ENCODE measurements at places on chromosomes 6 and 20. TPM values are rescaled to one million over a fixed set of nuclear protein-coding genes. Genes with fewer than 3 reads are reported as not detected.
A peak's percentile ranks its signal among the peaks of the same experiment; 100 is the strongest.

DNA sequence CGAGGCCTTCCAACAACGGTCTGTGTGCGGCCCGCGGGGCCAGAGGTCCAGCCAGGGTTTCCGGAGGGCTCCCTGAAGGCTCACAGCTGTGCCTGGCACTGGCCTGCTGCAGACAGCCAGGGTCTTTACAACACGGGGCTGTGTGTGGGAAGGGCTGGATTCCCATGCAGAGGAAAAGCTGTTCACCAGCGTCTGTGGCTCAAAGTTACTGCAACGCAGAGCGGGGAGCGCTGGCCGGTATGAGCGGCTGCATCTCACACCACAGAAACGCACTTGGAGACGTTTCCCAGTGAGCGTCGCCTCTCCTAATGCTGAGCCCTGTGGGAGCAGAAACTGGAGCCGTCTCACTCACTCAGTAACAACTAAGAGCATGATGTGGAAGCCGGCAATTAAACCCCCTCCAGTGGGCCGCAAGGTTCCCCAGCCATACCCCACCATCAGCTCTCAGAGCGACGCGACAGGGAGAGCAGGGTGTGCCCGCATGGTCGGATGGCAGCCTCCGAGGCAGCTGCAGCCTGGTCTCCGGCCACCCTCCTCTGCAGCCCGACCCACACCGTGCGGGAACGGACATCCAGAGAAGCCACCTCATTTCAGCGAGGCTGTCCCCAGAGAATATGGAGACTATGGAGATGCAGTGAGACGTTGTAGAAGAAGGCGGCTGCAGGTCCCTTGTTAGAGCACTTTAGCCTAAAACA is 42.6 kb downstream of the DLL1 start:
- no peaks in the 10 kb centered on the region for H3K4me1 ChIP-seq
- H3K27ac ChIP-seq = no peak overlapping the region
- no peaks in the 10 kb centered on the region for H3K36me3 ChIP-seq
- H3K4me3 ChIP-seq = no peak overlapping the region
- no peak for DNase-seq
- no peaks in the 10 kb centered on the region for H3K27me3 ChIP-seq

- peaks cover 3% of the 10 kb centered on the region for H3K4me1 ChIP-seq
- no peak overlapping the region for H3K27ac ChIP-seq
- H3K36me3 ChIP-seq = no peaks in the 10 kb centered on the region
- H3K4me3 ChIP-seq = no peak overlapping the region
- no peaks in the 10 kb centered on the region for H3K27me3 ChIP-seq
- peak; percentile 12 for DNase-seq
Measured at GRCh38 chr20:5039255-5039657, 37.9 kb upstream of the SLC23A2 start.

DNA sequence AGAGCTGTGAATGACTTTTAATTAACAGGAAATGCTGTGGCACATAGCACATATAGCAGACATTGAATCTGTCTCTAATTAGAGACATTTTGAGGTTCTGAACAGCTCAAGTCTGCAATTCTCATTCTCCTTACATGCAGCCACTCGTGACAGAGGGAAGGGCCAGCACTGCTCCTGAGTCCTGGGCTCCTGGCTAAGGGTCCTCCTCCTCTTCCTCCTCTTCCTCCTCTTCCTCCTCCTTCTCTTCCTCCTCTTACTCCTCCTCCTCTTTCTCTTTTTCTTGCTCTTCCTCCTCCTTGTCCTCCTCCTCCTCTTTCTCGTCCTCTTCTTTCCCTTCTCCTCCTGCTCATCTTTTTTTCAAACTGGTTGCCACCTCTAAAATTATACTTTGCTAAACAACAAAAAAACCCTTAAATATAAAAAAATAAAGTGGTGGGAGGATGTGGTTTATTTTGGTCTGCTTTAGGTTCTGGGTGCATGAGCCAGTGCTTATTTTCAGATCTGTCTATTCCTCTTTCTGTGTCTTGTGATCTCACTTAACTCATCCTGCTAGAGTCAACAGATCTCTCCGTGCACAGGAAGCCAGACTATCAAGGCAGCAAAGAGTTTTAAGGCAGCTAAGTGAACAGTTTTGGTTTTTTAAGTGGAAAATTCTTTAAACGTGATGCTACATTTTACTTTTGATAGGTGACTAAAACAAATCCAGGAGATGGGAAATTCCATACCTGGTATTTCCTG is 159.3 kb downstream of the CD83 start:
- DNase-seq = peak; percentile 54
- no peaks in the 10 kb centered on the region for H3K36me3 ChIP-seq
- H3K27me3 ChIP-seq = no peaks in the 10 kb centered on the region
- H3K4me1 ChIP-seq = peaks cover 19% of the 10 kb centered on the region
- 0 out of 2 replicates have a peak overlapping the region, but pooled peaks have one; percentile 0 for H3K4me3 ChIP-seq
- H3K27ac ChIP-seq = peak overlapping the region; percentile 47

DNA sequence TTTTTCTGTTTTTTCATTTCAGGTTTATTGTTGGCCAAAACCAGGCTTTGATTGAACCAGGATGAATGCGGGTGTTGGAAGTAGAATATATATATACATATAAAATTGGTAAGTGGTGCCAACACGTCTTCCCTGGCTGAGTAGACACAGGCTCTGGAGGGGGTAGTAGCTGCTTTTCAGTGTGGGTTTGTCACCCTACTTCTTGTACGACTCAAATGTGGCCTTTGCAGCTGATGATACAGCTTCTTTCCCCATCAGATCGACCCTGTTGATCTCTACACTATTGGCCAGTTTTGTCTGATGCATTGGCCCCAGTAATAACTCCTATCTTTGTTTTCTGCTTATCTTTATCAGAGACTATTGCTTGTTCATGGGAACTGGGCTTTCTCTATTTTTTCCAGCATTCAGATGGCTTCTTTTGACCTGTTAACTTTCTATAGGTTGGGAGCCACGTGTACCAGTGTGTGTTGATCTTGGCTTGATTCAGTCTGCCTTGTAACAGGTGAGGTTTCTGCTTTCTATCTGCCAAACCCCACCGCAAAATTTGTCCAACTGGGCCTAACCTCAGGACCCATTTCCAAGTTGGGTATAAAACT is 2.7 kb upstream of the ZNFX1 start:
- no peaks in the 10 kb centered on the region for H3K27me3 ChIP-seq
- no peak for DNase-seq
- H3K4me3 ChIP-seq = peak overlapping the region; percentile 95

DNA sequence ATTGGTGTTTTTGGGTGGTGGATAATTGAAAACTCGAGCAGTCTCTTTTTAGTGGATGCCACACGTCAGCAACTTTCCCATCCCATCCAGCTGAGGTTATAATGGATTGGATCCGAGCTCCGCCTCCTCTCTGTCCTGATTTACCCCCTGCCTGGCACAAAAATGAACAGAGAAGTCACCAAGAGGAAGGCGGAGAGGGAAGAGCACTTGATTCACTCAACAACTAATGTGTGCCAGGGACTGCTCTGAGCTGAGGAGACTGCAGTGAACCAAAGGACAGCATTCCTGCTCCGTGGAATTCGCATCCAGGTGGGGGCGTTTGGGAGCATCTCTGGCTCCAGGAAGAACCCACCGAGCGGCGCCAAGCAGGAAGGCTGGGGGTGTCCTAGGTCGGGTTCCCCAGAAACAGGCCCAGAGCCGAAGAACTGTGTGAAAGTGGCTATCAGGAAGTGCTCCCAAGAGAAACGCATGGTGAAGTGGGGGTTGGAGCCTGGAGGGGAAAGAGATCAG is 95.8 kb upstream of the NAA20 start:
- no peaks in the 10 kb centered on the region for H3K36me3 ChIP-seq
- no peak for DNase-seq
- no peaks in the 10 kb centered on the region for H3K27me3 ChIP-seq
- no peak overlapping the region for H3K4me3 ChIP-seq
- no peak overlapping the region for H3K27ac ChIP-seq

DNA sequence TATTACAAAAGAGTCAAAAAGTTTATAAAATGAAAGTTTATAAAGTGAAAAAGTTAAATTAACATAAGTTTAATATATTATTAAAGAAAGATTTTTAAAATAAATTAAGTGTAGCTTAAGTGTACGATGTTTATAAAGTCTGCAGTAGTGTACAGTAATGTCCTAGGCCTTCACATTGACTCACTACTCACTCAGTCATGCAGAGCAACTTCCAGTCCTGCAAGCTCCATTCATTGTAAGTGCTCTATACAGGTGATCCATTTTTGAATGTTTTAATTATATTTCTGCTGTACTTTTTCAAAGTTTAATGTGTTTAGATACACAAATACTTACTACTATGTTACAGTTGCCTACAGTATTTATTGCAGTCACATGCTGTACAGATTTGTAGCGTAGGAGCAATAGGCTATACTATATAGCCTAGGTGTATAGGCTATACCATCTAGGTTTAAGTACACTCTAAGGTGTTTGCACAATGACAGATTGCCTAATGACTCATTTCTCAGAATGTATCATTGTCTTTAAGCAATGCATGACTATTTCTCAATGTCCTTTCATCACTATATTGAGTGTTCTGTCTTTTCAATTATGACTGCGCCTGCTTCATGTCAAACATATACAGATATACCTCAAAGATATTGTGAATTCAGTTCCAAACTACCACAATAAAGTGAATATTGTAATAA is 1110.3 kb upstream of the MAP3K7 start:
- H3K36me3 ChIP-seq = no peaks in the 10 kb centered on the region
- H3K4me1 ChIP-seq = no peaks in the 10 kb centered on the region
- no peak overlapping the region for H3K27ac ChIP-seq
- H3K27me3 ChIP-seq = no peaks in the 10 kb centered on the region
- DNase-seq = no peak

DNA sequence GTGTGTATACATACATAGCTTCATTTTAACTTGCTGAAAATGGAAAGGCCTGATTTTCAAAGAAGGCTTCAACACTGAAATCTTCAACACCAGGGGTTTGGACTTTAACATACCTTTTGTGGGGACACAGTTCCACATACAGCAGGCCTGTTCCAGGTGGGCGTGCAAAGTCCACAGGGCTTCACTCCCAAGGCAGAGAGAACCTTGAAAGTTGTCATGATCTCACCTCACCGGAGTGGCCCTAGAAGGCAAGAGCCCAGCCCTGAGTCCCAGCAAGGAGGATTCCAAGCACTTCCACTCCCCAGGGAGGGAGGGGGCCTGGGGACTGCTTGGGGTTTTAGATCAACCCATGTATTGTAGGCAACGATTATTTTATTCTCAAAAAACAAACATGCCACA is 47.2 kb downstream of the TMEM242 start:
- no peaks in the 10 kb centered on the region for H3K4me1 ChIP-seq
- DNase-seq = no peak
- H3K4me3 ChIP-seq = no peak overlapping the region
- H3K27me3 ChIP-seq = no peaks in the 10 kb centered on the region

DNA sequence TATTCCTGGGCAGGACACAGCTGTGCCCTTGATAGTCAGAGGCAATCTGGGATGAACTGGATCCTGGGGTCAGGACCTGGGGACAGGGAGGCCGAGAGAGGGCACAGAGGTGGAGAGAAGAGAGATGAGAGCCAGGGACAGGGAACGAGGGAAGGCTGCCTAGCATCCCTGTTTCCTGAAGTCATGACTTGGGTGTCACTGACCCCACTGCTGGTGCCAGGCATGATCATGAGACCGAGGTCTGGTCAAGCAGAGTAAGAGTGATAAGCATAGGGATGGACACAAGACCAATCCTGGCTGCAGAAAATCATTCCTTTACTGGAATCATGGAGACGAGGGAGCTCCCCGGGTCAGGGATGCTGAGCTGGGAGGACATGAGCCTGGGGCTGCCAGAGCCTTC is 36.1 kb downstream of the FAM110A start:
- no peaks in the 10 kb centered on the region for H3K36me3 ChIP-seq
- H3K27ac ChIP-seq = no peak overlapping the region
- H3K27me3 ChIP-seq = peaks cover 1% of the 10 kb centered on the region
- 0 out of 2 replicates have a peak, but pooled peaks cover 4% of the 10 kb centered on the region for H3K4me1 ChIP-seq
- no peak overlapping the region for H3K4me3 ChIP-seq
- DNase-seq = no peak

DNA sequence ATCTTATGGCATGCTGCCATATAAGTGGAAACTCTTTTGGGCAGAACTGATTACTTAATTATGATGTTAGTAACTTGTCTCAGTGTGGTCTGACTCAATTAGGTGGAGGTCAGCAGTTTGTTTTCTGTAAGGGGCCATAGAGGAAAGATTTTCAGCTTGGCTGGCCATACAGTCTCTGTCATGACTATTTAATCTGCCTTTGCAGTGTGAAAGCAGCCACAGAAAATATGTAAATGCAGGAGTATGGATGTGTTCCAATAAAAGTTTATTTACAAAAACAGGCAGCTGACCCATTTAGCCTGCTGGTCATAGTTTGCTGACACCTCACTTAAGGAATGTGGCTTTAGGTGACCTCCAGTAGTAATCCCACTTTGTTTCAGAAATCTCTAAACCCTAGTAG is 700.7 kb downstream of the EPM2A start:
- DNase-seq = no peak
- H3K4me1 ChIP-seq = no peaks in the 10 kb centered on the region
- H3K4me3 ChIP-seq = no peak overlapping the region

GRCh38 chr6:111533087-111533784 is 50.2 kb upstream of the REV3L start:
- no peak overlapping the region for H3K4me3 ChIP-seq
- peaks cover 20% of the 10 kb centered on the region for H3K4me1 ChIP-seq
- no peak for DNase-seq
- H3K27me3 ChIP-seq = no peaks in the 10 kb centered on the region
- H3K36me3 ChIP-seq = no peaks in the 10 kb centered on the region
- H3K27ac ChIP-seq = no peak overlapping the region

DNA sequence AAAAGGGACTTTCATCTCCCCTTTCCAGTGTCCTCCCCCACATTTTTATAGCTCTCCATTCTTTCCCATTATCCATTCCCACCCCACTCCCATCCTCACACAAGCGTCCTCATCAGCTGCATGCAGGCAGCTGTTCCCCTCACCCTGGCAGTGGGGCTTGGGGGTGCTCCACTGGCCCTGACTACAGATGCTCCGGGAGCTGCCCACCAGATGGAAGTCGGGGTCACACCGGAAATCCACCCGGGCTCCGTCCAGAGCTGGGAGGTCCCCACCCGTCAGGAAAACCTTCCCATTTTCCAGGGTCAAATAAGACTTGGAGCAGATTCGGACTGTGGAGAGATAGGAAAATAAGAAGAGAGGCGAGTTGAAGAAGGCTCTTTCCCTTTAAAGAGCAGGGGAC is 2.7 kb downstream of the GABBR1 start:
- no peaks in the 10 kb centered on the region for H3K36me3 ChIP-seq
- no peaks in the 10 kb centered on the region for H3K27me3 ChIP-seq
- no peak overlapping the region for H3K4me3 ChIP-seq

GRCh38 chr6:159257846-159258245 is 88.6 kb downstream of the FNDC1 start:
- no peak overlapping the region for H3K4me3 ChIP-seq
- no peaks in the 10 kb centered on the region for H3K36me3 ChIP-seq
- H3K27ac ChIP-seq = no peak overlapping the region
- no peaks in the 10 kb centered on the region for H3K27me3 ChIP-seq

NOX3 gene
- not detected for total RNA-seq

PPP1R16B gene
- 89.9 TPM for total RNA-seq

PLCB4 gene
- 0.05 TPM for total RNA-seq

DEFB124 gene
- total RNA-seq = not detected

AKAP12 gene
- 0.72 TPM for total RNA-seq

PNLDC1 gene
- total RNA-seq = not detected
